Activated CD4-positive, alpha-beta T cell treated with anti-CD3 and anti-CD28 coated beads for 36 hours (primary cell): ENCODE measurements at places on chromosomes 4 and X.
A peak's percentile ranks its signal among the peaks of the same experiment; 100 is the strongest.

- DNase-seq, result no peak
These were observed 35.3 kb downstream of the ARFIP1 start for GRCh38 chr4:152815078-152815477.

DNA sequence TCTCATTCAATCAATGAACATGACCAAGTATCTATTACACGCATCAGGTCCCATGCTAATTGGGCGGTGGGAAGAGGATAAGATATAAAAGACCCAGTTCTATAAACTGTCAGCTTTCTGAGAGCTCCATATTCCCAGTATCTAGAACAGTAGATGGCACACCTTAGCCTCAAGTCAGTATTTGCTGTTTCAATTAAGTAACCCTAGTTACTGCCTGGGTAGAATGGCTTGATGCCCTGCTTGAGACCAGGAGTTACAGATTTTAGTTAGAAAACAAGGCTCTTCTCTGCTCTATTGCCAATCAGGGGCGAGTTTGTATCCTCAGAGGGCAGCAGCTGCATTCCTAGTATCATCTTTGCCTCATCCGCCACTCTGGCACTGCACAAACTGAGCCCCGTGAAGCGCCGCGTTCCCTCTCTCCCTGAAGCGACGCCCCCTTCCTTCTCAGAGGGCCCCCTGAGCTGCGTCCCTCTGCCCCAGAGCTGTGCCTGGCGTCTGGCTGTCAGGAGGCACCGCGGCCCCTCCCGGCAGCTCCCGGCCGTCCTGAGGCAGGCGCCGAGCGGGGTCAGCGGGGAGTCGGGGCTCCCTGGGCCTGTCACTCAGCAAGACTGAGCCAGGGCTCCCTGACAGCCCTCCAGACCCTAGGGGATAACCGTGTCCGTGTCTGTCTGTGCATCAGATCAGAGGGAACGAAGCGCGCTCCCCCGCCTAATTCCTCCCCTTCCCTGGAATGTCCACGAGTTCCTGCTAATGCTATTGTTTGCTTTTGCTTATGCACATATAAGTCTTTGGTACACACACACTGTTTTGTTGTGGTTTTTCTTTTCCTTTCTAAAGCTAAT, 212.4 kb upstream of the TTC29 start:
- no peak for DNase-seq

DNA sequence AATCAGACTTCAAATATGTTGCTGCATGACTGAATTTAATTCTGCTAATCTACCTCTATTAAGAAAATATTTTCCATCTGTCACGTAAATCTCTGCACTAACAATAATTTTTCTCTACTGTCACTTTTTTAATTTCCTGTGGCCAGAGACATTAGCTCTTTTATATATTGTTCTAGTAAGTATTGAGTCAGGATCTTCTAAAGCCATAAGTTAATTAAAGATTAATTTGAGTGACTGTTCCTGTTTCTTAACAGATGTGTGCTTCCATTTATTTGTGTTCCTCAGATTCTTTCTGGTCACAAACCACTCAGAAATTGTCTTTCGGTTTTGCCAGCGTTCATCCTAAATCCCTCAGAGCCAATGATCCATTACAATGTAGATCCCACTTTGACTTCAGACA, 2.4 kb upstream of the SMR3B start:
- no peak for DNase-seq

DNA sequence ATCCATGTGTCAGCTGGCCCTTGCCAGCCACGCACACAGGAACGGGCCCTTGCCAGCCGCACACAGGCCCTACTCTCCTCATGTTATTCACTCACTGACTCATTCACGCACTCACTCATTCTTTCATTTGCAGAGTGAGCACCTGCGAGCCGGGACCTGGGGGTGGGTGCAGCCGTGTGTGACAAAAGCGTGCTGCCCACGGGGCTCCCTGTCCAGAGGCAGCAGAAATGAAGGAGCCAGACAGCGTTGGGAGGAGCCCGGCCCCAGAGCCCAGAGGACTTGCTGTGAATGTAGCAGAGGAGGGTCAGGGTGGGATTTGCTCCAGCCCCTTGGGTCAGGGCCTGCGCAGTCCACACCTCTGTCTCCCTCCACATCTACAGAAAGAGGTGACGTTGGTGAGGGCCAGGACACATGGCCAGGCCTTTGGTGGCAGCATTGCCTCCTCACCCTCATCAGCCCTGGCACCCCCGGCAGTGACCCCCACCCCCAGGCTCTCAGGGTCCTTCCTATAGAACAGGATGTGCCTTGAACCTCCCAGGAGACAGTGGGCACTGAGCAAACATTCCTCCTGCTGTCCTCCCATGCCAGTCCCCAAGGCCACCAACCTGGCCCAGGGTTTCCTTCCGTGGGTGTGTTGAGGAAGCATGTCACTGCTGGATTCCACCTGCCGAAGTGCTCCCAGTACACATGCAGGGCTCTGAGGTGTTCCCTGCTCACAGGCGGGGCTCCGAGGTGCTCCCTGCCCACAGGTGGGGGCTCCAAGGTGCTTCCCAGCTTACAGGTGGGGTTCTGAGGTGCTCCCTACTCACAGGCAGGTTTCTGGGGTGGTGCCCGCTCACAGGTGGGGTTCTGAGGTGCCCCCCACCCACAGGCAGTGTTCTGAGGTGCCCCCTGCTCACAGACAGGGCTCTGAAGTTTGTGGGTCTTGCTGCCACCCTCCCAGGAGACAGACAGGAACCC, 105.7 kb downstream of the HMX1 start:
- no peak for DNase-seq

DNA sequence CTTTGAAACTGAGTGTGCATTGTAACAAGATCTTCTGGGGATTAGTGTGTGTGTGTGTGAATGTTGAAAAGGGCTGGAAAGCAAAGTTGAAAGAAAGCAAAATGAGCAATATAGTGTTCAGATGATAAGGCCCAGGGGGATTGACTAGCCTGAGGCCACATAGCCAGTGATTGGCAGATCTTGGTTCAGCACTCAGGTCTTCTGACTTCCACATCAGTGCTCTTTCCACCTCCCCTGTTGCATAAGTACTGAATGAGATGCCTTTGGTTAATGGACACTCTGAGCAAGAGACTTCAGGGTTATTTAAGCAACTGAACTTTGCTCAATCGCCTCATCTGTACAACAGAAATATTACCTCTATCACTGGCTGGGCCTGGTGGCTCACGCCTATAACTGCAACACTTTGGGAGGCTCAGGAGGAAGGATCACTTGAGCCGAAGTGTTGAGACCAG, 120.4 kb downstream of the TMEM164 start:
- DNase-seq, result no peak

DNA sequence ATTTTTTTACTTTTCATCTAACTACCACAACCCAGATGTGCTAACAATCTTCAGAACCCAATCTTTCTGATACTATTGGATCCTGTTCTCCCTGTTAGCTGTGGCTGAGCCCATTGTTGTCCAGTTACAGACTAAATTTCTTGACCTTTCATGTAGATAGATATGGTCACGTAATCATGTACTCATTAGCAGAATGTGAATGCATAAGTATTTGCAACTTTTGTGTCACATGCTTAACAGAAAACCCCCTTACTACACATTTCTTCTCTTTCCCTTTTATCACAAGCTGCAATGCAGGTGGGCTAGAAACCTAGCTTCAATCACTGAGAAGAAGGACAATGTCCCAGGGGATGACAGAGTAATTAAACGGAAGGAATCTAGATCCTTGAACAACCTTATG, 13.1 kb upstream of the FAM13A start:
- no peak for DNase-seq

- DNase-seq, result no peak
These were observed 53.1 kb upstream of the GIMD1 start for GRCh38 chr4:106421441-106422296.

- no peak for DNase-seq
These were observed 1.6 kb upstream of the ARMCX6 start for GRCh38 chrX:101619364-101619763.

GRCh38 chr4:185013417-185014125, 4.7 kb upstream of the HELT start:
- no peak for DNase-seq

DNA sequence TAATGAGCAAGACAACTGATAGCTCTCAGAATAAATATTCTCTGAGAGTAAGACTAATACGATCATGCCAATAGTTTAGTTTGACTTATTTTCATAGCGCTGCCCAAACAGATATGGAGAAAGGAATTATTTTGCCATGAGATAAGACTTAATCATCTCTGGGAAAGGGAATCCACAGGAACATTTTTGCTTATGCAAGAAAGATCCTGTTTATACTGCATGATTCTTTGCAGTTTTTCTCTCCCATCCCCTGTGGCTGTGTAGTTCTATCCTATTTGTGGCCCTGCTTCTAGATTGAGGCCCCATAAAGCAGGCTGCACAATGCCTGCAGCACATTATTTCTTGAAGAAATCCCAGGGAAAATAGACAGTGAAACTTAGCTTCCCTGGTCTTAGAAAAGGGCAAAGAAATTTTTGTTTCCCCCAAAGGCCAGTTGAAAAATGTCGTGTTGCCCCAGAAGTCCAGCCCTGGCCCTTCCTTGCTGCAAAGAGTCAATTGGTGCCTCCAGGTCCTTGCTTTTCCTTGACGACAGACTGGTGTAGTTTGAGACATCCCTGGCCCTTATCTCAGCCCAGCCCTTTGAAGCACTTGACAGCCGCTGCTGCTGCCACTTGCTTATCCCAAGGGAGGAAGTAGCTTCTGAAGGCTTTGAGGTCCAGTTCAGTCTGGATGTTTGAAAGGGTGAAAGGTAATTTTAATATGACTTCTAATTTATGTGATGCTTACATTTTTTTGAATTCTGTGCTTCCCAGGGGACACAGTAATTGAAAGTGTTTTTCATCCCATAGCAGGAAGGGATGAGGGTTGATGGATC, 45.0 kb upstream of the SH3RF1 start:
- DNase-seq, result no peak

DNA sequence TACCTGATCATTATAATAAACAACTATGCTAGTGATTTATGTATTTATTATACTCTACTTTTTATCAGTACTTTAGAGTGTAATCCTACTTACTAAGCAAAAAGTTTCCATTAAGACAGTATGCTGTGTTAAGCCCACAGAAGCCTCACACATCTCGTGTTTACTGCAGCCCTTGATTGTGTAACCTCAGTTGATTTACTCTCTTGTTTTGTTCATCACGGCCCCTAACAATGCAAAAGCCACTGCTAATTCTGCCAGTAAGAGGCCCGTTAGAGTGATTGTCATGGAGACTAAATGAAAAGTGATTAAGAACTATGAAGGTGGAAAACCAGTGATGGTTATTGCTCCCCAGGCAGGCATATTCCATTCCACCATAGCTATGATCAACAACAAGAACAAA, 436.2 kb downstream of the SPOCK3 start:
- DNase-seq, result no peak

DNA sequence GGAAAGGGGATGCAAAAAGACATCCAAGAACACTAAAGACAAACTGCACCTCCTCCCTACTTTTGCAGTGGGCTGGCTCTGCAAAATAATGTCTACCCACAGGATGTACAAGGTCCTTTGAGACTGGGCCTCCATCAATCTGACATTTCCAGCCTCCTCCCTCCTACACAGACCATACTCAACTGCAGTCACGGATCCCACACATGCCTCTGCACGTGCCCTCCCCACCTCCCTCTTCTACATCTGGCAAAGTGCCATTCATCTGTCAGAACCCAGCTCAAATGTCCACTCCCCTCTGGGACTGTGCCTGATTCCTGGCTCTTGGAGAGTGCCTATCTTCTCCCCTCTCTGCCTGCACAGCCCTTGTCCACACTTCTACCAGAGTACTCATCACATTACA, 50.3 kb downstream of the CHRDL1 start:
- no peak for DNase-seq

DNA sequence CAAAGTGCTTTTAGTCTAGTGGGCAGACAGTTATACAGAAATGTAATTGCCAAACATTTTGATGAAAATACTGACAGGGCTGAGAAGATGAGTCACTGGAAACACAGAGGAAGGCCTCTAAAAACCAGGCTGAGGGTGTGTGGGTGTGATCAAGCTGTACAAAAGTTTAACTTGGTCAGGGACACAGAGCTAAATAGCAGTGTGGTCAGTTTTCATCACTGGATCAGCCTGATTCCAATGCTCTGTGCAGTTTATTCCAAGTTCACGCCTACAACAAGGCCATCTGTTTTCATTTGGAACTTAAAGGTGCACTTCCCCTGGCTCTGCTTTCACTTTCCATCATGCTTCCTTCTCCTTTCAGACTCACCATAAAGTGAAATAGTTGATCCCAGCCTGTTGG, 10.6 kb downstream of the CENPVL3 start:
- peak; percentile 7 for DNase-seq

DNA sequence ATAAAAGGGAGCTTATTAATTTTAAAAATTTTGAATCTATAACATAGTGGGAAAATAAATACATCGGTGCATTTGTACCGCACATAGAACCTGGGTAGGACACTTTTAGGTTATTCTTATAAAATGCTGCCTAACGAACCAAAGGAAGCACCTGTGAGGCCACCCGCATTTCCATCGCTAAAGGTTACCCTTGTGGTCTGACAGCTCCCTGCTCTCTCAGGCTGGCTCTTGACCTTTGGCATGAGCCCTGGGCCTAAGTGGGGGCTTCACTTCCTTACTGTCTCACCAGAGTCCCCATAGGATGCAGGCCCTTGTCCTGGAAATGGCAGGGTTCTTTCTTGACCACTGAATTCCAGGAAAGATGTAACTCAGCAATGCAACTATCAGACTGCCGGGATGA, 46.0 kb downstream of the HADH start:
- no peak for DNase-seq

GRCh38 chr4:135164601-135165000, 963.0 kb upstream of the PABPC4L start:
- no peak for DNase-seq

- no peak for DNase-seq
These were observed 142.1 kb downstream of the PDGFRA start for GRCh38 chr4:54371173-54371572.

DNA sequence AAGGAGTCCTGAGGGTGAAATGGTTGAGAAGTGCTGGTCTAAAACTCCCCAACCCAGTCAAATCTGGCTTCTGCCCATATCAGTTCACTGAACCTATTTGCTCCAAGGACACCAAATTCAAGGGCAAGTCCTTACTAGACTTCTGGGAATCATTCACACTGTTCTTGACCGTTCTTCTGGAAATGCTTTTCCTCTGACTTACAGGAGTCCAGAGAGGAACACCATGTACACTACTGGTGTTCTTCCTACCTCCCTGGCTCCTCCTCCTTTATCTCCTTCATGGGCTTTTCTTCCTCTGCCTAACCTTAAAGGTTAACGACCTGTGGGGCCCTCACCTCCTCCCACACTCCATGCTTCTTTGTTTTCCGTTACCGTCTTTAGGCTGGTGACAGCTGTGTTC, 281.3 kb downstream of the FRMPD4 start:
- DNase-seq, result no peak

- DNase-seq, result no peak
These were observed 82.4 kb downstream of the HTRA3 start for GRCh38 chr4:8351931-8352367.

DNA sequence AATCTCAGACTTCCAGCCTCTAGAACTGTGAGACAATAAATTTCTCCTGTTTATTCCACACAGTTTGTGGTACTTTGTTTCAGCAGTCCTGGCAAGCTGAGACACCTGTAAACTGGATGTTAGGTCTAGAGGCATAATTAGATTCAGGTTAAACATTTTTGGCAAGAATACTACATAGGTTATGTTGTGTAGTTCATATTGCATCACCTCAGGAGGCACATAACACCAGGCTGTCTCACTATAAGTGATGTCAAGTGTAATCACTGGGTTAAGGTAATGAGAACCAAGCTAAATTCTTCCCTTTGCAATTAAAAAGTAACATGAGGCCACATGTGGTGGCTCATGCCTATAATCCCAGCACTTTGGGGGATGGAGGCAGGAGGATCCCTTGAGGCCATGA, 214.2 kb downstream of the ZNF674 start:
- no peak for DNase-seq
